Fibroblast of gingiva (primary cell): ENCODE measurements at places on chromosomes 7 and 10.

DNA sequence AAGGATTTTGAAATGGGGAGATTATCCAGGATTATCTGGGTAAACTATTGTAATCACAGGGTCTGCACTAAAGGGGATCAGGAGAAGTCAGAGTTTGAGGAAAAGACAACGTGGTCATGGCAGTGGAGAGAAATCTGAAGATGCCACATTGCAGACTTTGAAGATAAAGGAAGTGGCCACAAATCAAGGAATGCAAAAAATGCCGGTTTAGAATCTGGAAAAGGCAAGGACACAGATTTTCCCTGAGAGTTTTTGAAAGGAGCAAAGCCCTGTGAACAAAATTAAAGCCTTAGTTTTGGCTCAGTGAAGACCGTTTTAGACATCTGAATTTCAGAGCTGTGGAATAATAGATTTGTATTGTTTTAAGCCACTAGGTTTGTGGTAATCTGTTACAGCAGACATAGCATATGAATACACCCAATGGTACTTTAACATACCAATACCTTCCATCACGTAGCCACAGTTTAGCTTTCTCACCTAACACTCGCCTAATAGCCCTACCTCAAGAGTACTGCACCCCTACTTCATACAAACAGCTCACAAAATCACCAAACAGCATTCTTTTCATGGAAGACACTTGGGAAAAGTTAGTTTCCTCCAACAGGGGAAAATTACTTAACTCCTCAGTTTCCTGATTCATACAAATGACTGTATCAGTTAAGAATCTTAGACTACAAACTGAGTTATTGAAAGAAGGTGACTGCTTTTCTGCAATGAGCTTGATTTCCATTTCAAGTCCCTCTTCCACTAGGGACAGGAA is 446.5 kb downstream of the INHBA start:
- DNase-seq = no peak

GRCh38 chr7:94061326-94061725 is 57.2 kb upstream of the BET1 start:
- no peak for DNase-seq

DNA sequence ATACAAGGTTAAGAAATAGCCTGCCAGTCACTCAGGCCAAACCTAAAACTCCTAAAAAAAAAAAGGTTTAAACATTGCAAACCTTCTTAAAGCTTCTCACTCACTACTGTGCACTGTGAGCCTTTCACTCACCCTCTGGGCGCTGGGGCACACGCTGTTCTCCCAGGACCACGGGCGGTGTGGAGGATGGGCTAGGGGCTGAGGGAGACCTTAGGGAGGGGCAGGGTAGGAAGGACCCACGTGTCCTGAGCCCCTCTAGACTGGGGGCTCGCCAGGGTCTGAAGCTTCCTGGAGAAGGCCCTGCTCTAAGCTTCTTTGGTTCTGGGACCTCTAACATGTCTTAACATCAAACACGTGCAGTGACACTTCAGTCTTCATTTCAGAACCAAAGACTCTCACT is 569.8 kb downstream of the DNAJB6 start:
- DNase-seq = no peak

DNA sequence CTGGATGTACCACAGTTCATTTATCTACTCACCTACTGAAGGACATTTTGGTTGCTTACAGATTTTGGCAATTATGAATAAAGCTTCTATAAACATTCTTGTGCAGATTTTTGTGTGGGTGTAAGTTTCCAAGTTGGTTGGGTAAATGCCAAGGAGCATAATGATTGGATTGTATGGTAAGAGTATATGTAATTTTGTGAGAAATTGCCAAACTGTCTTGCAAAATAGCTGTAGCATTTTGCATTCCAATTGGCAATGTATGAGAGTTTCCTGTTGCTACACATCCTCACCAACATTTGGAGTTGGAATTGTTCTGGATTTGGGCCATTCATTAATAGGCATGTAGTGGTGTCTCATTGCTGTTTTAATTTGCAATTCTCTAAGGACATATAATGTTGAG is 33.9 kb upstream of the HYAL4 start:
- peak; percentile 50 for DNase-seq

- DNase-seq = no peak
Observed at GRCh38 chr7:159022238-159022993, 122.3 kb downstream of the VIPR2 start.

DNA sequence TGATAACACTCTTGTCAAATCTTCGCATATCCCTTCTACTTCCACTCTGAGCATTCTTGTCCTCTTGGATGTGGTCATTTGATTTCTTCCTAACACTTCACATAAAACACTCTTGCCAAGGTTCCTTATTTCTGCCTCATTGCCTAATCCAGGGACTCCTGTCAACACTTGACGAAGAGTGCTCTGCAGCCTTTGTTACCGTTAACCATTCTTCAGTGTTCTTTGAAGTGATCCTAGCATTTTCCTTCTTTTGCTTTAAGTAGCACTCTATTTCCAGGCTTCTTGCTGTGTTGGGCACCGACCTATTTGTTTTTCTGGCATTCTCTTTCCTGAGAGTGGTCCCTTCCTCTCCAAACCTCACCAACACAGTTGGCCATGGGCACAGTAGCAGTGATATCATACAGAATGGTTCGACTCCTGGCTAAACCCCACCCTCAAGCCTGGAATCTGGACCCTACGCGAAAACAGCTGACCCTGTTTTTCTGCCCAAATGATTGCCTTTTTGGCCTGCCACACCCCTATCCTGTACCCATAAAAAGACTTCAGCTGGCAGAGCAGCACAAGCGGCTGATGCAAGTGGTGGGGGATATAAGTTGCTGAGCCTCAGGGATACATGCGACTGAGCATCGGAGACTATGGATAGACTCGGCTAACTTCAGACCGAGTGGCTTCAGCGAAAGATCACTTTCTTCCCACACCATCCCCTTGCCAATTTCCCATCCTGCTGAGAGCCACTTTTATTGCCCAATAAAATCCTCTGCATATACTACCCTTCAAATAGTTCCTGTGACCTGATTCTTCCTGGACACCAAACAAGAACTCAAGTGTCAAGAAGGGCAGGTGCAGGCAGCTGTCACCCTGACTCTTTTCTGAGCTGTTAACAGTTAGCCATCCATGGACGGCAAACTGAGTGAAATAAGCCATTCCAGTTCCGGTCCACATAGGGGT is 820.6 kb downstream of the CCSER2 start:
- DNase-seq = no peak

- DNase-seq = no peak
Observed at GRCh38 chr7:119343289-119343688, 929.7 kb upstream of the KCND2 start.

DNA sequence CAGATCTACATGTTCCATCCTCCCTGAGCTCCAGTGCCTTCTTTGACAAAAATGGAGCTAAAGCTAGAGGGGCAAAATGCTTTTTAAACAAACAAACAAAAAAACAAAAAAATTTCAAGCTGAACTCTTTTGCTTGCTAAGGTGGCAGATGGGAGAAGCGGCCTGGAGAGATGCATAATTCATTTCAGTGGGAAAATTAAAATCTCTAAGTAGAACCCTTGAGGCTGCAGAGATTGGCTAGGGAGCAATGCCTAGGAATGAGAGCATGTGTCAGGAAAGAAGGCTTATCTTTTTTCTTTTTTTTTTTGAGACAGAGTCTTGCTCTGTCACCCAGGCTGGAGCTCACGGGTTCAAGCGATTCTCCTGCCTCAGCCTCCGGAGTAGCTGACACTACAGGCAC is 46.4 kb upstream of the SAMD8 start:
- DNase-seq = no peak

DNA sequence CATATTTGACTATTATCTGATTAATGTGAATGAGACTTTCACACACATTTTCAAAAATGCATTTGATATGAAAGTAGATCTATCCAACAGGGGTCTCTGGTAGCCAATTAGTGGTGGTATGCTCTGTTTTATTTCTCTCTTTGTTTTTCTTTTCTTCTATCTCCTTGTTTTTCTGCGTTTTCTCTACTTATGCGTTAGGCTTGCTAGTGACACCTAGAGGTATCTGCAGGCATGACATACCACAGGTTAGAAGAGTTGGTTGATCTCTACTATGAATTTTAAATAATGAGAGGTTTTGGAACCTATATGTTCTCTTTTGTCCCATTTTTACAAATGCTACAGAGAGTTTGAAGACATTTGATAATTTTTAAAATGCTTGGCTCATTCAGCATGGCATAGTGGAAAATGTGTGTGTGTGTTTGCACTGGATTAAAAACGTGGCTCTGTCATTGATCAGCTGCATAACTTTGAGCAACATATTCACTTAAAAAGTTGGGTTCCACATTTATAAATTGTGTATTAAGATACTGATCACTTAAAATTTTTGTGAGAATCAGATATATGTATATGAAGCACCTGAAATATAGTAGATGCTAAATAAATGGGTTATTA is 28.1 kb upstream of the PLXDC2 start:
- DNase-seq = peak; percentile 54

GRCh38 chr10:27448921-27449320 is 55.2 kb upstream of the RAB18 start:
- no peak for DNase-seq

- peak; percentile 36 for DNase-seq
Observed at GRCh38 chr7:145534301-145534700, 582.3 kb upstream of the CNTNAP2 start.

DNA sequence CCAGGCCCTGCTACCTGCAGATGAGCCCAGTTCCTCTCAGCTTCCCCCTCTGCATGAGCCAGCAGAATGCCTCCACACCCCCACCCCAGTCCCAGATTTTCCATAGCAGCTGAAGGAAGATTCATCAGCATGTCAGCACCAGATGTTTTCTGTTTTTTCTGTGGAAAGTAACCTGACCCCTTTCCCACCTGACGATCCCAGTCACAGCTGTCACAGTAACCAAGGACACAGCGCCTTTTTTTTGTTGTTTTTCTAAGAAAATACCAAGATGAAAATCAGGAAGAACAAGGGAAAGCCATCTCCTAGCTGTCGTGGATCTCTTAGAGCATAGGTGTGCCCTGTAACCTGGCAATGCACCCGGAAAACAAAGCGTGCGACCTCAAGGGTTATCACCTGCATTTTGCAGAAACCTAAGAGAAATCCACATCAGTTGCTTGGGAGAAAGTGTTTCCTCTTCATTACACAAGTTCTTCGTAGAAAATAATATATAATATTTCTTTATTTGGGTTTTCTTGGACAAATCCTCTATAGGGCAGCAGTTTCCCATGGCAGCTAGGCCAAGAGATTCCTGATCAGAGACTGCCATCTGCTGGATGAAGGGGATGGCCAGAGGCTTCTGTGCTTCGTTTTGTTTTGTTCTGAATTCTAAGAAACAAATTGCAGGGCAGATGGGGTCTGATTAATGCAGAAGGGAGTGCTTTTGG is 401.9 kb downstream of the TNS3 start:
- DNase-seq = peak; percentile 57

- DNase-seq = no peak
Observed at GRCh38 chr10:49112851-49113250, 2.5 kb downstream of the VSTM4 start.

DNA sequence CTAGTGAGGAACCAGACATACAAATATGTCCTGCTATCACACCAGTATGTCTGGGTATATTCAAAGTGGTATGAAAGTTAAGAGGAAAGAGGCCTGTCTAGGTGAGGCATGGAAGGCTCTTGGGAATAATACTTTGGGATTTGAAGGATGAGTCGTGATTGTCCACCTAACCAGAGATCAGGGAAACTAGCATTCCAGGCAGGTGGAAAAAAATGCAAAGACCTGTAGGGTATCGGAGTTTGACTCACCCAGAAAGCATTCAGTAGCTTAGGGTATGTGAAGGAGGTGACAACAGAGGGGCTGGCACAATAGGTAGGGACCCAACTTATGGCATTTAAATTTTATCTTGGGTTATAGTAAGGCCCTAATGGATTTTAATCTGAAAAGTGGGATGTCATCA is 950 bp upstream of the GCC1 start:
- no peak for DNase-seq

DNA sequence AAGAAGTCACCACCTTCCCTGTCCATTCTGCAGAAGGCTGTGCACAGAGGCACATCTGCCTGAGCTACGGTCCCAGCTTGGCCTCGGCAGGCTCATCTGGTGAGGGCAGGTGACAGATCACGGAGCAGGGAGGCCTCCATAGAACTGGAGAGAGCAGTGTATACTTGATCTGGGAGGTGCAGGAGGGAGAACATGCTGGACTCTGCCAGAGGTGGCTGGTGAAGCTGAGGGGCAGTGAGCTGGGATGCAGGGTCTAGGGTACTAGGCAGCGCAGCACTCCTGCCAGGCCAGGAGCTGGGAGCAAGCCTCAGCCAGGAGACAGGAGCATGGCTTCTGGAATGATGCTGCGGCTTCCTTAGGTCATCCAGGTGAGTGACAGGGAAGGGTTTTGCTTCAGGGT is 553.0 kb downstream of the TCERG1L start:
- DNase-seq = no peak

DNA sequence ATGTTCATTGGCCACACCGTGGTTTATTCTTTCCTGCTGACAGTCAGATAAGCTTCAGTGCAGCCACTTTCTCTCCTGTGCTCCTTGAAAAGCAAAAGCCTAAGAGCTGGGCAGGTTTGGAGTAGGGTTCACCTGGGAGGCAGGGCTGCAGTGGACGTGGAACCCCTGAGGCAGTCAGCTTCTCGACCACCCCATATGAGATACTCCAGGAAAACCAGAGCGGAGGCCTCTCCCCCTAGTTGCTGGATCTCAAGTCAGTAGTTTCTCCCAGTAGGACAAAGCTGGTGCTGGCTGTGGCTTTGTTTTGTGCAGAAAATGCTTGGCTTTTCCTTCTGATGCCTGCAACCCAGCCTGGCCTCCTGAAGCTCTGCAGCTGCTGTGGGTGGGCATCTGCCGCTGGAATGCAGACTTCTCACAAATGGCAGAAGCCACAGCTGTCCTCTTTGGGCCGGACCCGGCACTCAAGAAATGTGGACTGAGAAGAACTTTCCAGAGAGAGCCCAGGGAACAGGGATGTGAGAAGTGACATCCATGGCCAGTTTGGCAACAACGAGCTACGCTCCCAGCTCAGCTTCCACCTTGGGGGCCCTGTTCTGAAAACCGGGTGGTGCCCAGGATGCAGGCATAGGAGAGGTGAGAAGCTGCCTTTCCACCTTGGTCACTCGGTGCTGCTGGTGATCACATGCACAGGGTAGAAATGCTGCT is 276.6 kb upstream of the TCERG1L start:
- DNase-seq = no peak

- no peak for DNase-seq
Observed at GRCh38 chr10:80172896-80173295, 32.4 kb downstream of the ANXA11 start.

GRCh38 chr10:83023662-83024061 is 1115.6 kb upstream of the GHITM start:
- no peak for DNase-seq

GRCh38 chr7:70703785-70704184 is 428.2 kb upstream of the GALNT17 start:
- DNase-seq = no peak

DNA sequence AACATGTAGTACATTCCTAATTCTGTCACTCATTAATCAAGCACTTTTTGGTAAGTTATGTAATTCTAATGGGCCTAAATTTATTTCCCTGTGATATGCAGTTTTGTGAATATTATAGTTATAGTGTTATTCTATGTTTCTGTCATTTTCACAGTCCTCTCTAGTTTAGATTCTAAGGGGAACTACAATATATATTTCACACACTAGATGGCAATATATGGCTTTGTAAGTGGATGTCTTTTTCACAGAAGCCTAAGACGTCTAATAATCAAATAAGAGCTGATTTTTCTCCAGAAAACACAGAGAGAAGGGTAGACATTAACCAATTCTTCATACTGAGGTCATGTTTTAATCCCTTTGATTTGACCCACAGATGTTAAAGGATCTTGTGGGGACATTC is 18.0 kb downstream of the RNLS start:
- peak; percentile 34 for DNase-seq

- DNase-seq = no peak
Observed at GRCh38 chr10:126336801-126337200, 51.5 kb downstream of the ADAM12 start.

- DNase-seq = peak; percentile 63
Observed at GRCh38 chr7:108351729-108352131, 104.5 kb downstream of the NRCAM start.
